Muscle of leg (tissue), 16 donors: ENCODE measurements at places on chromosomes 12 and 14. TPM values are rescaled to one million over a fixed set of nuclear protein-coding genes. Genes with fewer than 3 reads are reported as not detected.

The ISM2 gene
- 0.09 TPM for total RNA-seq

The NANOG gene
- total RNA-seq = 0.04 TPM

The PITPNM2 gene
- total RNA-seq = 3.0 TPM

The C14orf180 gene
- total RNA-seq = 18.8 TPM

The GRIN2B gene
- total RNA-seq = 0.58 TPM

The PTPN21 gene
- total RNA-seq = 23.9 TPM

The LRCOL1 gene
- total RNA-seq = 0.13 TPM

The FGF6 gene
- total RNA-seq = 24.7 TPM

DNA sequence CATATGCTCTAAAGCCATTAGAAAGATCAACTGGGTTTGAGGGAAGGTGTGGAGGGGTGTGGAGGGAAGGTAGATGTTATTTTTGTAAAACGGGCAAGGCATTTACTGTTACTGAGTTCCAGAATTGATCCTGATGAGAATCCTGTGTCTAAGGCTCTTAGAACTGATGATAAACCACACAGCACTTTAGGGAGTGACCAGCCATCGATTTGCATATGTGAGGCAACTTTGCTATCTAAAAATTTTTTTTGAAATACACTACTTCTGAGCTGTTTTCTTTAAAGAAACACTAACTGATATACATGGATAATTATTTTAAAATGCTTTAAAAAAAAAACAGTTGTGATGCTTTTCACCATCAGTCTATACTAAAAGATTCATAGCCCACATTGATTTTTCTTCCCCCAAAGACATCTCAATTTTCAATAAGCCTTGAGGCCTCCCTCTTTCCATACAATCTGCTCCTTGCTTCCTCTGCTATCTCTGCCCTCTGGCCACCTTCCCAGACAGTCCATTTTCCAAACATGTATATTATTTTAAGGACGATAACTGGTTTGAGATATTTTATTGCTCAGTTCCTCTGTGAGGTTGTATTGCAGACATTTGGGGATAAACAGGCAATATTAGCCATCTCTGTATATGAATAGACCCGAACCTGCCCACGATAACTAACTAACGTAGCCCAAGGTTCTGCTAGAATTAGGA lies 265.9 kb downstream of the EFCAB11 start:
- H3K4me3 ChIP-seq = no peak overlapping the region
- H3K4me1 ChIP-seq = no peaks in the 10 kb centered on the region
- no peak overlapping the region for H3K27ac ChIP-seq
- peak; percentile 37 for DNase-seq
- H3K36me3 ChIP-seq = no peaks in the 10 kb centered on the region
- no peaks in the 10 kb centered on the region for H3K27me3 ChIP-seq

- no peak overlapping the region for H3K4me3 ChIP-seq
- no peak for DNase-seq
- H3K4me1 ChIP-seq = no peaks in the 10 kb centered on the region
- H3K27ac ChIP-seq = no peak overlapping the region
- H3K36me3 ChIP-seq = no peaks in the 10 kb centered on the region
- no peaks in the 10 kb centered on the region for H3K27me3 ChIP-seq
Measured at GRCh38 chr12:96635844-96636243, 146.5 kb downstream of the CFAP54 start.

DNA sequence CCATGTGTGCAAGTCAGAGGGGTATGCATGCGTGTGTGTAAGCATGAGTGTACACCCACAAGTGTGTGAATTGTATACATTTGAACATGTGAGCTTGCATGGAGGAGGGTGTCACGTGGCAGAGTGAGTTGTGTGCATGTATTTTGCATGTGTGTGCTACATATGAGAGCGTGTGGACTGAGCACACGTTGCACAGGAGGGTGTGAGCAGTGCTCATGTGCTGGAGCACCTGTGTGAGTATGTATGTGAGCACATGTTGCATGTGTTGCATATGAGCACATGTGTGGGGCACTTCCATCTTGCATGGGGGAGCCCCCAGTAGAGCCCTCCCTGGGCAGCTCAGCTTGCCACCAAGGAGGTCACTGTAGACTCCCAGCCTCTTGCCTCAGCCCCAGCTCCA lies 180.2 kb upstream of the MYL2 start:
- DNase-seq = no peak
- H3K4me1 ChIP-seq = no peaks in the 10 kb centered on the region
- H3K4me3 ChIP-seq = no peak overlapping the region
- H3K27ac ChIP-seq = no peak overlapping the region
- no peaks in the 10 kb centered on the region for H3K36me3 ChIP-seq

- no peak overlapping the region for H3K4me3 ChIP-seq
- no peaks in the 10 kb centered on the region for H3K4me1 ChIP-seq
- H3K27ac ChIP-seq = no peak overlapping the region
- DNase-seq = no peak
- no peaks in the 10 kb centered on the region for H3K27me3 ChIP-seq
Measured at GRCh38 chr14:100915560-100915959, 12.0 kb upstream of the RTL1 start.

DNA sequence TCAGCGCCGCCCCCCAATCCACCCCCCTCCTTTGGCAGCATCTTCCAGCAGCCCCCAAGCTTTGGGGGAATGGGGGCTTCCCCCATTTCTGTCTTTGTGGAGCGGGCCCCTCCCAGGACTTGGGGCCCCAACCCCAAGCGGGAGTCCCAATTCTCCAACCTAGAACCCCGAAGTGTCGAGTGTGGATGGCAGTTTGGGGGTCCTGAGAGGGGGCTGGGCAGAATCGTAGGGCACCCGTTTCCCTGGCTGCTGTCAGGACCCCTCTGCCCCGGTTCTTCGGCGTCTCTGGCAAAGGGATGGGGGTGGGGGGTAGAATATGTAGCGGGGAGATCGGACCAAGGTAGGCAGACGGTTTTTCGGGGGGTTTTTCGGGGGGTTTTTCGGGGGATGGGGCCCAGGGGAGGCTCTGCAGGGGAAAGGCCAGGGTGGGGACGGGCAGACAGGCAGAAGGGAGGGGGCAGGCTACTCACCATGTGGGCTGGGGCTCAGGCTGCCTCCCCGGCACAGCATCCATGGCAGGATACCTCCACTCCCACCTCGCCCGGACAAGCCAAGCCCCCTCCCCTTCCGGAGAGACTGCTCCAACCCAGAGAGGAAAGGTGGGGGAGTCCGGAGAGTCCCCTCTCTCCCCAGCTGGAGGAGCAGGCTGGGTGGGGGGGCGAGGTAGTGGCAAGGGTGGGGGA lies 739 bp downstream of the JPH4 start:
- H3K36me3 ChIP-seq = no peaks in the 10 kb centered on the region
- peaks cover 6% of the 10 kb centered on the region for H3K4me1 ChIP-seq
- peaks cover 82% of the 10 kb centered on the region for H3K27me3 ChIP-seq
- peak; percentile 24 for DNase-seq

DNA sequence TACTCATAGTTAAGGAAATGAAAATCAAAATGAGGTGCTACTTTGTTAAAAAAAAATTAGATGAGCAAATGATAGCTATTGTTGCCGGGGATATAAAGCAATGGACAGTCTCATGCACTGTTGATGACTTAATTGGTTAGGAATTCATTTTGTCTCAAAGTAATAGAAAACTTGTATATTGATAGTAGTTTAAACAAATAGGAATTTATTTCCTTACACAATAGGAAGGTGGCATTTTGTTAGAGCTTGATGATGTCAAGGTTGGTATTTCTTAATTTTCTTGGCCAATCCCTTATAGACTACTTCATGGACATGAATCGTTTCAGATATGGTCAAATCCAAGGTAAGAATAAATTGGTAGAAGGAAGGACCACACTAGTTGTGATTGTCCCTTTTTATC lies 7.8 kb downstream of the PRPF39 start:
- H3K4me1 ChIP-seq = no peaks in the 10 kb centered on the region
- DNase-seq = no peak
- no peaks in the 10 kb centered on the region for H3K27me3 ChIP-seq
- H3K4me3 ChIP-seq = no peak overlapping the region
- no peak overlapping the region for H3K27ac ChIP-seq

GRCh38 chr14:26655128-26655527 lies 57.3 kb upstream of the NOVA1 start:
- no peak overlapping the region for H3K27ac ChIP-seq
- no peak for DNase-seq
- no peaks in the 10 kb centered on the region for H3K4me1 ChIP-seq
- H3K36me3 ChIP-seq = no peaks in the 10 kb centered on the region
- H3K27me3 ChIP-seq = no peaks in the 10 kb centered on the region

DNA sequence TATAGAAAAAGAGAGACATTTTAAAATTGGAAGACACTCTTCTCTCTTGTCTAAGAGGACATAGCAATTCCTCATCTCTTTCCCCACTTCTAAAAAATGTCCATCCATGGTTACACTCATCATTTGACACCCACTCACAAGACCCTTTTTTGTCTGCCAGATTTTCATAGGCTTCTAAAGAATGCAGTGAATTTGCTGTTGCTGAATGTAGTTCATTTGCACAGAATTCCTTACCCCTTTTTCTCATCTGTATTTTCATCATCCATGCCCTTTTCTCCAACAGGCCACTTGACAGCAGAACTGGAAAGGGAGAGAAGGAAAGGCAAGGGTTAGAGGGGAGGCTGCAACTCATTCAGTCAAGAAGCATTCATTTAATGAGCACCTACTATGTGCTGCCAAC lies 128.0 kb downstream of the NUAK1 start:
- no peaks in the 10 kb centered on the region for H3K36me3 ChIP-seq
- no peaks in the 10 kb centered on the region for H3K27me3 ChIP-seq
- no peak overlapping the region for H3K4me3 ChIP-seq
- DNase-seq = no peak
- H3K4me1 ChIP-seq = no peaks in the 10 kb centered on the region

GRCh38 chr12:81963636-81964035 lies 204.5 kb upstream of the PPFIA2 start:
- H3K4me1 ChIP-seq = no peaks in the 10 kb centered on the region
- no peaks in the 10 kb centered on the region for H3K27me3 ChIP-seq
- no peak overlapping the region for H3K4me3 ChIP-seq
- DNase-seq = no peak
- no peaks in the 10 kb centered on the region for H3K36me3 ChIP-seq
- no peak overlapping the region for H3K27ac ChIP-seq

GRCh38 chr14:23149745-23150144 lies 30.7 kb upstream of the CEBPE start:
- H3K4me1 ChIP-seq = peaks cover 15% of the 10 kb centered on the region
- no peak for DNase-seq
- H3K27ac ChIP-seq = no peak overlapping the region
- H3K27me3 ChIP-seq = no peaks in the 10 kb centered on the region
- no peak overlapping the region for H3K4me3 ChIP-seq

- no peaks in the 10 kb centered on the region for H3K36me3 ChIP-seq
- H3K27me3 ChIP-seq = peaks cover 5% of the 10 kb centered on the region
- no peak overlapping the region for H3K27ac ChIP-seq
- no peak for DNase-seq
Measured at GRCh38 chr14:105076805-105077648, 11.8 kb upstream of the GPR132 start.
